ENCODE measurements at places on chromosomes 11 and 22.

GRCh38 chr22:17810570-17811116 lies 36.4 kb upstream of the BID start:
- no peak for DNase-seq

DNA sequence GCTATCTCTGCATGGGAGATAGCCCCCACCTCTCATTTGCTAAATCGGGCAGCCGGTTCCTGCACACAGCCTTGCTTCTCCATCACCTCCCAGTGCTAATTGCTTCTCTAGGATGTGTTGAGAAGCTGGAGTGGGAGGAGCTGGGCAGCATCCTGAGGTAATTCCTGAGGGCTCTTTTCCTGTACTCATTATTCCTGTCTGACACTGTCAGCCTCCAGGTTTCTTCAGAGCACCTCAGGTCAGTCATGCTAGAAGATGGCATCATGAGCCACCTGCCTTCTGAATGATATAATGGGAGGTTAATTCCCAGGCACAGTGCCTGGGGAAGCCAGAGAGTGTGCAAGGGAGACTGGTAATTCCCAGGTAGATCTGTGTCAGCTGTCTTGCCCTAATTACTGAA lies 133.0 kb downstream of the RAB38 start:
- no peak for DNase-seq

- no peak for DNase-seq
Measured at GRCh38 chr11:106466521-106467080, 389.1 kb downstream of the AASDHPPT start.

DNA sequence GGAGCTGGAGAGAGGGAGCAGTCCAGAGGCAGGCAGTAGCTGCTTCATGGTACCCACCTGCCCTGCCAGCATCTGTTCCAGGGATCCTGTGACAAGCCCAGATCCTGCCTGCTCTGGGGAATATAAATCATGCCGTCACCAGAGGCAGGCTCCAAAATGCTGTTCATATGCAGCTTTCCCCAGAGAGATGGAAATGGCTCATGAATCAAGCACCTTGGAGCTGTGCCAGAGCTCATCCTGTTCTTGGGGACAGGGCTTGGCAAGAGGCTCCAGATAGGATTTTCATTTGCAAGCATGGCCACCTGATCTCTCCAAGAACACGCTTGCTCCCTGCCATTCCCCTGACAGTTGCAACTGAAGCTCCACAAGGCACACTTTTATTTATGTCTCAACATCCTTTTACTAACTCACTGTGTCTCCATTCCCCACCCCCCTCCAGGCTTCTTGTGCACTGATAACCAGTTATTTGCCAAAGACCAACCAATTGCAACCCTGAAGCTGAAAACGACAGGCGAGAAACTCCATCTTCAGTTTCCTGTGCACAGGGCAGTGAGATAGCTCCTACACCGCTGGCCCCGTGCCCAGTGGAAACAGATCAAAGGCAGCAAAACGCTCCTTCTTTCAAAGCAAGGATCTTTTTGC lies 115.8 kb upstream of the PITPNB start:
- DNase-seq, result peak; percentile 94

DNA sequence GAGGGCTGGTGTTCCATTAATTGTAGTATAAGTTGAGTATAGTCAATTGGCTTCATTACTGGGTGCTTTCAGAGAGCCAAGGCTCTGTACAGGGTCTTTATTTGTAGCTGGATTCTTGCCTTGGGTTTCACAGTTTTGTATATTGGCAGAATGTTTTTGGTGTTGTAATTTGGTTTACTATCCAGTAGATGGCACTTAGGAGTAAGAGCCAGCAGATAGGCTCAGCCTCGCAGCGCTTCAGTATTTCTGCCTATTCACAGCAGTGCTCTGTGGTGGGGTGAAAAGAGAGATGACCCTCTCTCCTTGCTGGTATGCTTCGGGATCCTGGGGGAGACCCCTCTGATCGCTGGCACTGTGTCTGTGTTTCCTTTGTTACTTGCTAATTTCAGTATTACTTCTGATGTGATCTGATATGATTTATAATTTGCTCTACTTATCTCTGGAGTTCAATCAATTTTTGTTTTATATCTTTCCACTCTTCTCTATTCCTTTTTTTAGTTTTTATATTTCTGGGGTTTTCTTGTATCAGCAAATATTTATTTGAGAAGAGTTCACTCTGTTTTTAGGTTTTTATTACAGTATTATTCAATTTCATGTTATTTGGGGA lies 52.2 kb downstream of the ANO5 start:
- no peak for DNase-seq

DNA sequence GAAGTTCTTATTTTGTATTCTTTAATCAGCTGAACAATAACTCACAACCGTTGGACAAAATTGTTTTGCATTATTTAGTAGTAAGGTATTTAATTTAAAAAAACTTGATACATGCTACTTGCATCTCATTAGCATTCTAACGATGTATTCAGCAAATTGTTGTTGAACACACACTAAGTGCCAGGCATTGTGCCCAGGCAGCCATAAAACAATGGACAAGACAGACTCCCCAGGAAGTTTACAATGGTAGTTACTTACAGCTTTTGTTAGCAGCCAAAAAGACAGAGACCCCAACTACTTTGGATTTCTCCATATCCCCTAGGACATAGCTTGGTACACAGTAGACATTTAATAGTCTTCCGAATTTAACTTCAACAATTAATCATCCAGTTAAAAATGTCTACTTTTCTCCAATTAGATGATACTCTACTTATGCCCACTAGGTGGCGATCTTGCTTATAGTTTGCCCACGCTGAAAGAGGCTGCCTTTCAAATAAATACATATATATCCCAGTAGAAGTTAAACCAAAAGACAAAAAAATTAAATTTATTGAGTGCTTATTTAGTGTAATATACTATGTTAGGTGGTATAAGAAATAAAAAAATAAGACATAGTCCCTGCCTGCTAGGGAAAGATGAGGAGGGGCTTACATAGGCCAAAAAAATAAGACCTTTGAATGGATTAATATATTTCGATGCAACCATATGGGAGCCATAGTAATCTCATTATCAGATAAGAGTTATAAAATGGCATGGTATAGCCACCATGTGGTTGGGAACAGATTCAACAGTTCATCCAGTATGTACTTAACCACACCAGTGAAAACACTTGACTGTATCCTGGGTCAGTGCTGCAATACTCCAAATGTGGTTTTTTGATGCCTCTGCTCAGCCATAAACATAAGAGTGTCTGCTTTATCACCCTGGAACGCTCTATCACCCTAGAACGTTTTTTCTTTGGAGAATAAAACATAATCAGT lies 2.0 kb upstream of the FJX1 start:
- no peak for DNase-seq

- DNase-seq, result no peak
Measured at GRCh38 chr11:45048313-45048841, 97.7 kb upstream of the TP53I11 start.

Data from heart left ventricle (tissue), 16 donors.